ENCODE measurements at places on chromosomes 3 and 15.

DNA sequence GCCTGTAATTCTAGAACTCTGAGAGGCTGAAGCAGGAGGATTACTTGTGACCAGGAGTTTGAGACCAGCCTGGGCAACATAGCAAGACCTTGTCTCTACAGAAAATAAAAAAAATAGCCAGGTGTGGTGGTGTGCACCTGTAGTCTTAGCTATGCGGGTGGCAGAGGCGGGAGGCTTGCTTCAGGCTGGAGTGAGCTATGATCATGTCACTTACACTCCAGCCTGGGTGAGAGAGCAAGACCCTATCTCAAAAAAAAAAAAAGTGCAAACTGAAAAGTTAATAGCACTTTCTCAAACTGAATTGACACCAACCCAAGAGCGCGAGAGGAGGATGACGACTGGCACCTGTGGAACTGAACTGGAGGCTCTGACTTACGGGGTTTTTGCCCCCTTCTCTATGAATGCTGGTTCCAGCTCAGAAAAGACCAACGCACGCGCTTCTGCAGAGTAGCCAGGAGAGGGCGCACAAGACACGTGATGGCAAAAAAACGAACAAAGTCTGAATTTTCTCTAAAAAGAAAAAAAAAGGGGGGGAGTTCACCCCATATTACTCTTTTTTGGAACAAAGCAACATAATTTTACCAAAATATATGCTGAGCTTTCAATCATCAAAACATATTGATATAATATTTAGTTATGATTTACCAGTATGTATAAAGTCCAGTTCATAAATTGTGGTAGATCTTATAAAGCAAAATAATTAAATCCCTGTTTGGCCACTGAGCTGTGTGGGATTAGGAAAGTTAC lies 23.7 kb downstream of the CFAP92 start:
- H3K36me3 ChIP-seq, result peaks cover 1% of the 10 kb centered on the region
- DNase-seq, result peak; percentile 72
- no peak overlapping the region for H3K27ac ChIP-seq
- H3K27me3 ChIP-seq, result no peaks in the 10 kb centered on the region
- H3K4me1 ChIP-seq, result no peaks in the 10 kb centered on the region
- H3K4me3 ChIP-seq, result no peak overlapping the region

DNA sequence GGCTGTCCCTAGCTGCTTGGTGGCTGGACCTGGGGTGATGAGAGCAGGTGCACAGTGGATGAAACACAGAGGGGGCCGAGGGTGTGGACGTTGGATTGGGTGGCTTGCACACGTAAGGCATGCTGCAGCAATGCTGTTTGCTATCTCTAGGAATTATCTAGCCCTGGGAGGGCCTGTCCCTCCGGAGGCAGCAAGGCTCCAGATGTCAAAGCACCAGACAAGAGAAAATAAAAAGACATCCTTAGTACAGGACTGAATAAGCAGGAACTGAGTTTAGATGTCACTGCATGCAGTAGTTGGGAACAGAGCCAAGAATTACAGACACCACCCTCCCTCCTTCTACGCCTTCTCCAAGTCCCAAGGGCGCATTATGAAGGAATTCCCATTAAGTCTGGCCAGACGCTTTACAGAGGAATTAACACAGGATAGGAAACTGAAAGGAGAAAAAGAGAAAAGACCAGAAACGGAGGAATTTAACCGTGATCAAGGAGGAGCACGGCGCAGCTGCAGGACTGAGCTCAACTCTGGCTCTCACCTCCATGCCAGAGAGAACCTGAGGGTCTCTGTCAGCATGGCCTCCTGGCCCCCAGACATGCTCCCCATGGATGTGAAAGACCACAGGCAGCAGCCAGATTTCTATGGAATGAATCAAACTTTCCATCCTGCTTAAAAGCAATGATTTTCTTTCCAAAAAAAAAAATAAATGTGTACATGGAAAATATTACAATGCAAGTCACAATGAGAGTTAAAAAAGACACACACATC lies 13.8 kb downstream of the ATP10A start:
- peaks cover 40% of the 10 kb centered on the region for H3K4me1 ChIP-seq
- no peaks in the 10 kb centered on the region for H3K36me3 ChIP-seq
- no peak for DNase-seq
- peak overlapping the region; percentile 22 for H3K4me3 ChIP-seq
- peak overlapping the region; percentile 7 for H3K27ac ChIP-seq

GRCh38 chr3:57755368-57755675 lies 787 bp upstream of the SLMAP start:
- peaks cover 6% of the 10 kb centered on the region for H3K36me3 ChIP-seq
- DNase-seq, result no peak
- H3K27me3 ChIP-seq, result peaks cover 7% of the 10 kb centered on the region

DNA sequence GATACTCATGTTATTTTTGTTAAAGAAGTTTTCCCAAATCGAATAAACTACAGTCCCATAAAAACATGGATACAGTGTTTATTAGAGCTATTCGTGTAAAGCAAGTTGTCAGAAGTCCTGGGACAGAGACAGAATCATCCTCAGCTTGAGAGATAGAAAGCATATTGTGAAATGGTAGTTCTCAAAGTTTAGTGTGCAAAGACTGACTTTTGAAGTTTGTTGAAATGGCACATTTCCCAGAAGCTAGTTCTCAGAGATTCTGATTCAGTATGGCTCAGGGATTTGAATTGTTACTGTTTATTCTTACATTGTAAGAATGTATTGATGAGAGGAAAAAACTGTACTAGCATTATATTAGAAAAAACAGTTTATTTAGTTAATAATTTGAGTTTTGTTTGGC lies 22.1 kb downstream of the GABRR3 start:
- no peaks in the 10 kb centered on the region for H3K36me3 ChIP-seq
- no peaks in the 10 kb centered on the region for H3K4me1 ChIP-seq
- no peak overlapping the region for H3K4me3 ChIP-seq
- H3K27me3 ChIP-seq, result no peaks in the 10 kb centered on the region
- no peak for DNase-seq

DNA sequence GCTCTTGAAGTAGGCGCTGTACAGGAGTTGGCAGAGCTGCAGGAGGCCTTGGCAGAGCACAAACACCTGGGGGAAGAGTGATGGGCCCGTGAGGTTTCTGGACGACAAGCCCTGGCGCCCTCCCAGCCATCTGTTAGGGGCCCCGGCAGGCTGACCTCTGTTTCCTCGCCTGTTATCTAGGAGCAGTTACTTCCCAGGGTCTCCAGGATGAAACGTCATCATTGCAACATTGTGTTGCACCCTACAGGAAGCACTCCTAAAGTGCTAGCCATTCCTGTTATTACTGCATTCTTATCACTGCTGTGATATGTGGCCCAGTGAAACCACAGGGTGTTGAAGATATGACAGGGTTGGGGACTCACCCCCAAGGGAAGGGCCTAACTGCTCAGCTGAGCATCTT lies 50.2 kb downstream of the SLCO2A1 start:
- H3K27ac ChIP-seq, result no peak overlapping the region
- DNase-seq, result no peak
- no peaks in the 10 kb centered on the region for H3K4me1 ChIP-seq
- H3K27me3 ChIP-seq, result no peaks in the 10 kb centered on the region

DNA sequence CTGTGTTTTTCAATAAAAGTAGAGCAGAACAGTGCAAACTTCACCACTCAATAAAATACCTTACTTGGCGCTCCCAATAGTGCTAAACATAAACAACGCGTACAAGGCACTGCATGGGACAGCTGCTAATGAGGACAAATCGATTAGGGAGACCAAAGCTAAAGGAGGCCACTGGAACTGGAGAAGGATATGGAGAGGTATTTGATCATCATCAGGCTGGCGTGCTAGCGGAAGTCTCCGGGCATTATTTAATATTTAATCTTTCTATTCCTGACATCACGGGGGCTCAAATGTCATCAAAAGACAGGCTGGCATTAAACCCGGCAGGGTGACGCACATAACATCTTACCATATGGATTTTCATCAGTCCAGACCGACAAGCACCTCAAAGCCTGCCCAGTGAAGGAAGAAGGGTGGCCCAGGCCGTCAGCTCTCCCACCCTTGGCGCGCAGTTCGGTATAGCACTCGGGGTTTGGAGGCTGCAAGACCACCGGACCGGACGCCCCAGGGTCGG lies 604 bp downstream of the CCPG1 start:
- no peaks in the 10 kb centered on the region for H3K27me3 ChIP-seq
- H3K36me3 ChIP-seq, result no peaks in the 10 kb centered on the region
- no peak for DNase-seq
- peak overlapping the region; percentile 95 for H3K4me3 ChIP-seq
- peak overlapping the region; percentile 91 for H3K27ac ChIP-seq

DNA sequence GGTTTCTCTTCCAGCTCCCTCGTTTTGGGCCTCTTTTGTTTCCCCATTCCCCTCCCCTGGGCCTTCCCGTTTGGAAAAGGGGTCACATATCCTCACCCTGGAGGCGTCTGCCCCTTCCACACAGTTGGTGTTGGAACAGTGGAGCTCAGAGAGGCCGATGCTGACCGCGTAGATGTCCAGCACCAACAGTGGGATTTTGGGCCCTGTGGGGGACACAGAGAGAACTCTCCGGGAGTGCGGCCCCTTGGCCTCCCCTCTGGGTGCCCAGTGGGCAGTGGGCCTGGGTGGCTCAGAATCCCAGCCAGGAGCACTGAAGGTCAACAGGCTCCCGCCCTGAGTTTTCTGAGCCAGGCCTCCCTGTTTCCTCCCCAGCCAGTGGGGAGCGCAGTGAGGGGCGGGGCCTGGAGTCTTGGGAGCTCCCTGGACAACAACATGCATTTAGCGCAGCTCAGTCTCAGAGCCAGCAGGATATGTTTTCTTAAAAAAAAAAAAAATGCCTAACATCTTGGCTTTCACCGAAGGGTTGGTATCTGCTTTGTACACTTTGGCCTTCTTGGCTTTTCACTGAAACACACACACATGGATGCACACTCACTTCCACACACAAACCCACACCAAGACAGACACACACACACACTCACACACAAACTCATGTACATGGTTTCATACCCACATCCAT lies 670 bp upstream of the ISLR start:
- peak overlapping the region; percentile 84 for H3K27ac ChIP-seq
- peaks cover 4% of the 10 kb centered on the region for H3K36me3 ChIP-seq
- peaks cover 77% of the 10 kb centered on the region for H3K4me1 ChIP-seq
- no peak for DNase-seq
- peak overlapping the region; percentile 69 for H3K4me3 ChIP-seq

GRCh38 chr15:92915766-92916435 lies 15.8 kb downstream of the CHD2 start:
- no peak overlapping the region for H3K4me3 ChIP-seq
- H3K27me3 ChIP-seq, result peaks cover 3% of the 10 kb centered on the region
- DNase-seq, result no peak
- no peak overlapping the region for H3K27ac ChIP-seq

DNA sequence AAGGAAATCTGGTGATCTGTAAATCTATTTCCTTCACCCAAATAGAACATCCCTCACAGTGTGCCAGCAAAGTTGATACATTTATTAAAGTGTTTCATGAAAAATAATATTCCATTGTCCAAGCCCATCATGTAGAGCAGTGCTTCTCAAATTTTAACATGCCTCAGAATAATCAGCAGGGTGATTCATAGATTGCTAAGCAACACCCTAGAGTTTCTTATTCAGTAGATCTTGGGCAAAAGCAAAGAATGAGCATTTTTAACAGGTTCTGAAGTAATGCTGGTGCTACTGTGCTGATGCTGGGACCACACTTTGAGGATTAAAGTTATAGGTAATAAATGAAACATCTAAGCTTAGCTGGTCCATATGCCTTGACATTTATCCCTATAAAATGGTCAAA lies 210.5 kb downstream of the ZIC4 start:
- H3K4me3 ChIP-seq, result no peak overlapping the region
- H3K4me1 ChIP-seq, result no peaks in the 10 kb centered on the region
- no peak for DNase-seq
- no peaks in the 10 kb centered on the region for H3K36me3 ChIP-seq
- H3K27ac ChIP-seq, result no peak overlapping the region

- H3K27me3 ChIP-seq, result no peaks in the 10 kb centered on the region
- H3K4me3 ChIP-seq, result peak overlapping the region; percentile 68
- H3K27ac ChIP-seq, result peak overlapping the region; percentile 94
Observed at GRCh38 chr3:141412087-141412935, 44.0 kb downstream of the ZBTB38 start.
